ENCODE measurements at places on chromosomes 16 and 17.

- no peak for DNase-seq
These were observed 4.8 kb downstream of the NPRL3 start for GRCh38 chr16:133716-134115.

DNA sequence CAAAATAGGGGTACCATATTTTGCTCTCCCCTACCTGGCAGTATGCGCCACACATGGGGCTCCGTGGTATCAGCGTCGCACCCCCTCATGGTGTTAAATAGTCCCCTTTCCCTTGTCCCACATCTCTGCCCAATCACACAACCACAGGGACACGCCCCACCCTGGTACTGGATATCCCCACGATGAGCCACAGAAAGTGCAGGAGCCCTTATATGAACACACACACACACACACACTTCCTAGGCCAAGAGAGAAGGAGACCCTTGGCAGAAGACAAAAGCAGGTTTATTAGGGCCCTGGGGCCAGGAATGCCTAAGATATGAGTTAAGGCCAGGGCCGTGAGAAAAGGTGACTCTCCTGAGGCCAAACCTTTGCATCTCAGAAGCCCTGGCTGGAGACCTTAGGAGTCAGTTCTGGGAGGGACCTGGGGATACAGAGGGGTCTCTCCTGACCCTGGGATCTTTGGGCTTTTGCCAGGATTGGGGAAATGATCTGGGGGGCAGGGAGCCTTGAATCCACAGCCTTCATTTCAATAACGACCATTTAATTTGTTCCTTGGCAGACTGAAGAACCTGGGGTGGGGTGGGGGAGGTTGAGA lies 11.6 kb downstream of the COPZ2 start:
- no peak for DNase-seq

DNA sequence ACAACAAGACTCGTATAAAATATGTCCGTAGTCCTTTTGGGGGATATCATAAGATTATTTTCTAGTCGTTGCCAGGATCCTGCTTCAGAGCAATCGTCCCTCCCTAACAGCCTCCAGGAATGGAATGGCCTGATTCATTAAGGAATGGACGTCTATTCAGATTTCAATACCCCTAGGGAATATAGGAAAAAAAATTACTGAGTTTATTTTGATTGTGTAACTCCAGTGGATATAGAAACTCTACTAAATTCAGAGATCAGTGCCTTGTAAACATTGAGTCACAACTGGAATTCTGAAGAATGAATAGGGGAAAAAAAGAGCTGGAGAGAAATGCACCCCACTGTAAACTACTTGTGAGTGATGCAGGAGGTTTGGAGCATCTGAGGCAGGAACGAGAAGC lies 1171.5 kb upstream of the GOT2 start:
- no peak for DNase-seq

- no peak for DNase-seq
These were observed 48.8 kb downstream of the RPA1 start for GRCh38 chr17:1878419-1879121.

GRCh38 chr16:48442379-48442778 lies 57.2 kb upstream of the SIAH1 start:
- no peak for DNase-seq

DNA sequence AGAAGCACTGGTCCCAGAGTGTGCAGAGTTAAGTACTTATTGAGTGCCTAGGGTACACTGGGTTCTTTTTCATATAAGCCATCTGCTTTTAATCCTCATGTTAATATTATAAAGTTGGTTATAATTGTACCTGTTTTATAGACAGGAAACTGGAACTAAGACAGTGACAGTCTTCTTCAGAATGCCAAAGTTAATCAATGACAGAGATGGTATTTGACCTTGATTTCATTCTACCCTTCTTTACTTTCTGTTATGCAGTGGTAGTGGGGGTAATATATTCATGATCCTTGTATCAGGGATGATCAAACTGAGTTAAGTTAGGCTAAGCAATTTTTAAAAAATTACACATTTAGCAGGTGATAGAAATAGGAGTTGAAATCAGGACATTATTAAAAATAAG lies 108.6 kb upstream of the GOT2 start:
- DNase-seq: no peak

DNA sequence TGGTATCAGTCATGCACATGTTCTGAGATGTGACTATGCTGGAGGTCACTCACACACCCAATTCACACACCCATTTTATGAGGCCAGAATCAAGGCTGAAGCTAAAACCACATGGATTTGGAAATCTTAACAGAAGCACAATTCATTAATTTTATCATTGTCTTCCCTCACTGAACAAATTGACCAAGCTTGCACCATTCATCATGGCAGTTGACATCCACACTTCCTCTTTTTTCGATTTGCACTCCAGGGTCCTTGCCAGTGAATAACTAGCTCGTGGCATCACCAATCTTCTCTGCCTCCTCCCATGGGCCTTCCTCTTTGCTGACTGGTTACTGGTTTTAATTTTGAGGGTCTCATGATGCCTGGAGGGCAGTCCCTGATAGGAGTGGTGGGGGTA lies 123.0 kb upstream of the ASIC2 start:
- no peak for DNase-seq
